ENCODE measurements at places on chromosomes 1 and 21.

DNA sequence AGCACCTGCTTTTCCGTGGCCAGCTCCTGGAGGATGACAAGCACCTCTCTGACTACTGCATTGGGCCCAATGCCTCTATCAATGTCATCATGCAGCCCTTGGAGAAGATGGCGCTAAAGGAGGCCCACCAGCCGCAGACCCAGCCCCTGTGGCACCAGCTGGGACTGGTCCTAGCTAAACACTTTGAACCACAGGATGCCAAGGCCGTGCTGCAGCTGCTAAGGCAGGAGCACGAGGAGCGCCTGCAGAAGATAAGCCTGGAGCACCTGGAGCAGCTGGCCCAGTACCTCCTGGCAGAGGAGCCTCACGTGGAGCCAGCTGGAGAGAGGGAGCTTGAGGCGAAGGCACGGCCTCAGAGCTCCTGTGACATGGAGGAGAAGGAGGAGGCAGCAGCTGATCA lies 413 bp downstream of the UBL4B start:
- no peak for DNase-seq

DNA sequence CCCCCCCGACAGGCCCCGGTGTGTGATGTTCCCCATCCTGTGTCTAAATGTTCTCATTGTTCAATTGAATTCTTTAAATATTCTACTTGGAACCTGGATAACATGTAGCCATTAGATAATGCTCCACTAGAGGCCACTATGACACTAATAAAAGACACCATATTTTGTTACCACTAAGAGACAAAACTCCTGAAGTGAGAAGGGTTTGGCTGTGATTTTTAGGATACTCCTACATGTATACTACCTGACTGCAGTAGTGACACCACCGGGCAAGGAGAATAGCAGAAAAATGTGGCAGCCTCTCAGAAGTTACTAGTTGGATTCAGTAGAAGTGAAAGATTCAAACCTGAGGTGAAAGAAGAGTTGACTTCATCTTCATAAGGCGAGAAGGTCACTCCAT lies 36.0 kb downstream of the F5 start:
- DNase-seq = no peak

DNA sequence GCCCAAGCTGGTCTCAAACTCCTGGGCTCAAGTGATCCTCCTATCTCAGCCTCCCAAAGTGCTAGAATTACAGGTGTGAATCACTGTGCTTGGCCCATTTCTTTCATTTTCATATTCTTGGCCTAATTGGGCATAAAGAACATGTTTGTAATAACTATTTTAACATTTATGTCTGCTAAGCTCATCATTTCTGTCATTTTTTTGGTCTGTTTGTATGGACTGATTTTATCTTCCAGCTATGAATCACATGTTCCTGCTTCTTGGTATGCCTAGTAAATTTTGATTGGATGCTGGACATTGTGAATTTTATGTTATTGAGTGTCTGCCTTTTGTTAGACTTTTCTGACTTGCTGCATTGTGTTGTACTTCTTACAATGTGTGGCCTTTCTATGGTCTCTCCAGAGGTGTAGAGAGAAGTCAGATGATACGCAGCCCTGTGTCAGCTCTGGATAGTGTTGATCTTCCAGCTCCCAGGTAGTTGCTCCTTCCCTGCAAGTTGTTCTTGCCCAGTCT lies 39.0 kb upstream of the PPM1J start:
- no peak for DNase-seq

DNA sequence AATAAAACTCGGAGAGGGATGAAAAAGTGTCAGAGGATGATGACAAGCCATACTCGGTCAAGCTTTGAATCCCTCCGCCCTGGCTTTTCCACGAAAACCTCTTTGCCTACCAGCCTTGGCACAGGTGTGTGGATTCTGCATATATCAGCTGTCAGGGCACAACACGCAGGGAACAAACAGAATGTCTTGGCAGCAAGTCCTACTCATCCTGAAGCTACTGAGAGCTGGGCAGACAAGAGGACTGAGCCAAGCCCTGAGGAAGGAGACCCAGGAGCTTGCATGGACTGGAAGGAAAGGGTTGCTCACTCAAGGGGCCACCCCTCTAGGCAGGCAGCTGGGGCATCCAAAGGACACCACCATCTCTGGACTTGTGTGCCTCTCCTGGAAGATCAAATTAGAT lies 132.4 kb downstream of the HMGB4 start:
- no peak for DNase-seq

- no peak for DNase-seq
Observed at GRCh38 chr1:3109355-3109754, 40.4 kb downstream of the PRDM16 start.

- DNase-seq = no peak
Observed at GRCh38 chr1:156947127-156947526, 26.7 kb downstream of the LRRC71 start.
